ENCODE measurements at places on chromosomes 12 and 14.
A peak's percentile ranks its signal among the peaks of the same experiment; 100 is the strongest.

- peak; percentile 84 for DNase-seq
Observed at GRCh38 chr14:35122696-35123387, 490 bp downstream of the PRORP start.

- peak; percentile 91 for DNase-seq
Observed at GRCh38 chr12:110280392-110280778, 662 bp upstream of the ATP2A2 start.

- DNase-seq = no peak
Observed at GRCh38 chr14:98931911-98932310, 340.1 kb downstream of the BCL11B start.

- DNase-seq = no peak
Observed at GRCh38 chr12:124956571-124956970, 32.4 kb downstream of the DHX37 start.

DNA sequence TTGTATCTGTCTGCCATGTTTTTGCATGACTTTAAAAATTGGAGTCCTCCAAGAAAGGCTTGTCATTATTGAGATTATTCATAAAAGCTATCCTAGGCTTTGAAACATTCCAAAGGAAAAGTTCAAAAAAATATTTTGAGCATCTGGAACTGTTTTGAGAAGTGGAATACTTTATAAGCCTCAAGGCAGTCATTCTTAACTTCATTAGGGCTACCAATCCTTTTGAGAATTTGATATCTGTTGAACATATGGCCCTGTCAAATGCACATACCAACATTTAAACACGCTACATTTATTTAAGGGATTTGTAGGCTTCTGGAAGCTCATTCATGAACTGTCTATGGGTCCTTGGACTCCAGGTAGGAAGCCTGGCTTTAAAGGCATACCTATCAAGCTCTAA is 77.0 kb downstream of the TMEM117 start:
- no peak for DNase-seq

- DNase-seq = no peak
Observed at GRCh38 chr14:72652179-72652578, 241.7 kb downstream of the DPF3 start.

GRCh38 chr14:71658261-71658860 is 273.9 kb upstream of the RGS6 start:
- DNase-seq = peak; percentile 38

GRCh38 chr12:5562581-5562980 is 130.7 kb downstream of the NTF3 start:
- no peak for DNase-seq

- peak; percentile 3 for DNase-seq
Observed at GRCh38 chr12:13049816-13050215, 5.6 kb downstream of the FAM234B start.

- peak; percentile 76 for DNase-seq
Observed at GRCh38 chr12:43882578-43883178, 46.8 kb downstream of the TMEM117 start.

- peak; percentile 73 for DNase-seq
Observed at GRCh38 chr12:39619660-39620433, at the start of gene ABCD2. Gene ABCD2 (minus strand): TSS chr12:39619803. CDS start chr12:39619615, 188 bp downstream.

GRCh38 chr14:68366656-68367055 is 426.2 kb downstream of the ZFP36L1 start:
- no peak for DNase-seq

DNA sequence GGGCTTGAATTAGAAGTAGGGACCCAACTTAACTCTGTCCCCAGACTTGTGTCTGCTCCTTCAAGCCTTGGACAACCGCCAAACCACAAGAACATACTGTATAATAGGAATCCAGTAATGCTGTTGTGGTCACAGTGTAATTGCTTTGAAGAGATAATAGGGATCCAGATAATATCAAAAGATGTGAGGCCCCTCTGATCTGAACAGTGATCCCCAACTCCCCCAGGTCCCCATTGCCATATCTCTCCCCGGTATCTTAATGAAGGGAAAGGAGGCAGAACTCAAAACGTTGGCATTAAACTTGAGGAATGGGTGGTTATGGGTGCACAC is 8.5 kb upstream of the PLEKHH1 start:
- DNase-seq = no peak

- peak; percentile 26 for DNase-seq
Observed at GRCh38 chr14:49310298-49310697, 275.9 kb downstream of the RPS29 start.

GRCh38 chr12:15701206-15701605 is 88.0 kb downstream of the EPS8 start:
- no peak for DNase-seq

DNA sequence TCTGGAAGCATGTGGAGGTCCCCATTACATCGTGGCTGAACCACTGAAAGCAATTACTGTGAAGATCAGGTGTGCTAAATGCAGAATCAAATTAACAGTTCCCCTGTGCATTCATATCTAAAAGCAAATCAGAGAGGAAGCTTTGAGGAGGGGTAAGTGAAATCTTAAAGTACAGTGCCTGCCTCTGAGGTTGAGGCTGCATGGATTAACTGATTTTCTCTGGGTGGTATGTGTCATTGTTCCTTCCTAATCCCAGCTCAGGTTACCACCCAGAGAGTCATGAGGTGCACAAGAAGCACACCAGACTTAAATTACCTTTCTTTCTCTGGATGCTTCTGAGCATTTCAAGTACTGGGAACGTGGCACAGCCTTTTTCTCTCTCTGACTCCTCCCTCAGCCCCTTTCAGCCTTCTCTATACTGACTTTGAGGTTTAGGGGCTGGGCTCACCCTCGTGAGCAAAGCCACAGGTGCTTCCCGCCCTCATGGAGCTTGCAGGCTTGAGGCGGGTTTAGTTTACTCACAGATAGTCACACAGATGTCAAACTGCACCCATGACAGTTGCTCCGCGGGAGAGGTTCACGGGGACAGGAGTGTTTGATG is 237.6 kb upstream of the CRY1 start:
- peak; percentile 66 for DNase-seq

- DNase-seq = peak; percentile 75
Observed at GRCh38 chr12:130818635-130819576, 20.1 kb downstream of the STX2 start.

DNA sequence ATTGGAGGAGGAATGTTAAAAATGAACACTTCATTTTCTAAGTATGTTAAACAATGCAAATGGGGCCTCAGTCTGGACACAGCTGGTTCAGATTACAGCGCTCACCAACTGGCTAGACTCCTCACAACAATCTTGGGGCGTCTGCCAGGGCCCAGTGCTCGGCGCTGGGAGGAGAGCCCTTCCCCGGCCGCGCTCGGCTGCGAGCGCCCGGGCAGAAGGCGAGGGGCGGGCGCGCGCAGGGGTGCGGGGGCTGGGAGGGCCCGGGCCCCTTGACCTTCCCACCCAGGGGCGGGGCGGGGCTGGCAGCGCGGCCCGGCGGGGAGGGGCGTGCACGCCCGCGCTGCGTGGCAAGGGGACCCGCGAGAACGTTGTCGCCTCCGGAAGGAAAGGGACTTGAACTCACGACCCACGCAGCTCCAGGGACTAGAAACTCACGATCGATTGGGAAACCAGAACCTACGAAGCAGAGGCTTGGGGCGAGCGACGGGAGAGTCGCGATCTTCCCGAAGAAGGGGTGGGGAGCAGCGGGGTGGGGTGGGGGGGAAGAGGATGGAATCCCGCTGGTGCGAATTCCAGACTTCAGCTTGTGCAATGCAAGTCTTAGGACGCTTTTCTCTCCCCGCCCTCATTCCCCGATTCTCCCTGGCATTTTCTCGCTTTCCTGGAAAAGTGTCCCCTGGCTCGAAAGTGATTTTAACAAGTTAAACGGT is at the start of gene FBLN5:
FBLN5 (minus strand) TSS at position 220 of the 710 bp plus-strand sequence. CDS start 465 bp downstream, outside the sequence.
- peak; percentile 46 for DNase-seq

DNA sequence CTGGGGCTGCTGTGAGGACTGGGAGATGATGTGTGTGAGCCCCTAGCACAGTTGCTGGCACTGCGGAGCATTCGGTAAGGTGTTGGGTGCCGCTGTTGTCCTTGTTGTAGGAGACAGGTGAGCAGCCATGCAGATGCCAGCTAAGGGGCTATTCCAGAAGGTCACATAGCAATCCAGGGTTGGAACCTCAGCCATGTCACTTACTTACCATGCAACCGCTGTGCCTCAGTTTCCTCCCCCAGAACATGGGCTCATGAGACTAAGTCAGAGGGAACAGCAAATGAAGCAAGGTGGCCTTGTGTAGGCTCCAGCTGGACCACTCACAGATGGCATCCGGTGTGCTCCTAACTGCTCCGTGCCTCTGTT is 13.2 kb downstream of the DTX1 start:
- DNase-seq = no peak

DNA sequence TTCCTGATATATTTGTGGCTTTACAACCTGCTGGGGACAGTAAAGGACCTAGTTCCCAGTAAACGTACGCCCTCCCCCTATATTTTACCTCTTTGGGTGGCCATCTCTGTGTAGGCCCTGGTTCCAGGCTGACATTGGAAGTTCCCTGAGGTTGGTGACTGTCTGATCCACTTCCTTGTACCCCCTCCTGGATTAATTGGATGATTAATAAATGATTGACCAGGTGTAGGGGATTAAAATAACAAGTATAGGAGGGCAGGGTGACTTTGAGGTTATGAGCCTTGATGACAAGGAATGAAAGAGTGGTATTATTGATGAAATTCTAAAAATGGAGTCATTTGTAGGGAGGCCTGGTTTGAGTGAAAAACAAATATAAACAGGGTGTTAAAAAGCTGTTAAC is 9.6 kb downstream of the SUSD6 start:
- DNase-seq = no peak

DNA sequence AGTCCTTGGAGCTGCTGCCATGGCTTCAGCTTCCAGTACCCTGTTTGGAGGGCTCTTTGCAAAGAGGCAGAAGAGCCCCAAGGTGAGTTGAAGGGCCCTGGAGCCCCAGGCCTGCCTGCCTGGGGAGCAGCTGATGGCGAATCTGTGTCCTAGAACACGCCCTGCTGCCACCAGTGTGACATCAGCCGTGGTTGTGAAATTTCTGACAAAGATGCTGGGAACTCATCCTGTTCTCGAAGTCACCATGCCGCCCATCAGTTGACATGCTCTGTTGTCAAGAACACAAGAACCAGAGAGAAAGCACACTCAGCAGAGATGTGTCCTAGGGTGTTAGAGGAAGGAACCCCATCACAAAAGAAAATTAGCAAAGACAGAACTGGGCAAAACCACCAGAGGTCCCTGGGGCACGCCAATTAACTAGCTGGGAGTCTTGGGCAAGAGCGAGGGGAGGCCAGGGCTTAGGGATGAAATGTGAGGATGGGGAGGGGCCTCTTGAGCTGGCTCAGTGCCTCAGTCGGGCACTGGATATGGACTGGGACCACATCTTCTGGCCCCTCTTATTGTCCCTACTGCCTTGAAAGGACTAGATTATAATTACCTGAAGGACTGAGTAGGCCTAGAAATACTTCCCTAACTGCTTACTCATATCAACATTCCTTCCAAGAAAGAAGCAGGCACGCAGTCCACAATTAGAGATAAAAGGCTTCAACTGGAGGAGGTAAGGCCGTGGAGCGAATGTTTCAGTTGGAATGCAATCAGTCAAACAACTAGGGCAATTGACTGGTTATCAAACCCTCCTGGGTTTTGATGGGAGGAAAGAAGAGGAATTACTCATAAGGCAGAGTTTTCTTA is 163.1 kb downstream of the CACNA1C start:
- DNase-seq = no peak

- DNase-seq = no peak
Observed at GRCh38 chr12:38515912-38516311, 199.3 kb downstream of the ALG10B start.
